ENCODE measurements at places on chromosomes 4 and X. TPM values are rescaled to one million over a fixed set of nuclear protein-coding genes. Genes with fewer than 3 reads are reported as not detected.

The LINC00632 gene
- 22.6 TPM for total RNA-seq

DNA sequence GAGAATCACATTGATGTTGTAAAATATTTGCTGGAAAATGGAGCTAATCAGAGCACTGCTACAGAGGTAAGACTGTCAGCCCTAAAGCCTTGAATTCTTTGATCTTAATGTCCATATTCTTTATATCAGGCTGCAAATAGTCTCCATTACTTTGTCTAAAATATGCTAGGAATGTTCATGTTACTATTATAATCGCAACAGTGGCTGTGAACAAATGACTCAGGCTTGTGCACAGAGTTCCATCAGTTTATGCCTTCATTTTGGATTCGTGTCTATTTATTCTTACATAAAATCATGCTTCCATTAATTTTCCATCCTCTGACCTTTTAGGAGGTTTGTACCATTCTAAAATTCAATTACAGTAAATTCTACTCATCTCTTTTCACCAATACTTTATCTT is 182.7 kb downstream of the ANK2 start:
- DNase-seq = no peak
- no peak overlapping the region for H3K27ac ChIP-seq
- H3K4me1 ChIP-seq = no peaks in the 10 kb centered on the region
- H3K27me3 ChIP-seq = no peaks in the 10 kb centered on the region
- no peak overlapping the region for H3K4me3 ChIP-seq

- no peaks in the 10 kb centered on the region for H3K36me3 ChIP-seq
- no peak for DNase-seq
- no peak overlapping the region for H3K4me3 ChIP-seq
- no peak overlapping the region for H3K27ac ChIP-seq
Measured at GRCh38 chrX:57289089-57289488, 2.6 kb downstream of the FAAH2 start.

DNA sequence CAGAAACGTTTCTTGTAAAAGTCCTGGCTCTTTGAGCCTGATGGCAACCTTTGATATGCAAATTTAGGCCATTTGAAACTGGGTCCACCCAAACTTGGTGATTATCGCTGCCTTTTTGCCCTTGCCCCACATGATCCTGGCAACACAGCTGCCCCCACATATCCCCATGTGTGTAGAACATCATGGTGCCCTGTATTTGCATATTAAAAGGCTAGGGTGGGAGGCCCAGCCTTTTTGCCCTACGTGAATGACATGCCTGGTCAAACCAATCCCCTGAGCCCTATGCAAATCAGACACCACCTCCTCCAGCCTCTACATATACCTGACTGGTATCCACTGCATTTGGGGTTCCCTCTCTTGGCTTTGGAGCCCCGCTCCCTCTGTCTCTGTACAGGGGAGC is 202.4 kb downstream of the MAB21L2 start:
- H3K36me3 ChIP-seq = no peaks in the 10 kb centered on the region
- peaks cover 4% of the 10 kb centered on the region for H3K4me1 ChIP-seq
- H3K27me3 ChIP-seq = no peaks in the 10 kb centered on the region
- DNase-seq = no peak

The MAOB gene
- 3.9 TPM for total RNA-seq

The C4orf51 gene
- total RNA-seq = not detected

The GPR78 gene
- not detected for total RNA-seq

The TMPRSS11A gene
- total RNA-seq = not detected

GRCh38 chrX:48580662-48581061 is 6.4 kb downstream of the RBM3 start:
- peaks cover 9% of the 10 kb centered on the region for H3K4me1 ChIP-seq
- no peaks in the 10 kb centered on the region for H3K27me3 ChIP-seq
- no peak overlapping the region for H3K4me3 ChIP-seq
- H3K36me3 ChIP-seq = peaks cover 15% of the 10 kb centered on the region
- peak; percentile 25 for DNase-seq

DNA sequence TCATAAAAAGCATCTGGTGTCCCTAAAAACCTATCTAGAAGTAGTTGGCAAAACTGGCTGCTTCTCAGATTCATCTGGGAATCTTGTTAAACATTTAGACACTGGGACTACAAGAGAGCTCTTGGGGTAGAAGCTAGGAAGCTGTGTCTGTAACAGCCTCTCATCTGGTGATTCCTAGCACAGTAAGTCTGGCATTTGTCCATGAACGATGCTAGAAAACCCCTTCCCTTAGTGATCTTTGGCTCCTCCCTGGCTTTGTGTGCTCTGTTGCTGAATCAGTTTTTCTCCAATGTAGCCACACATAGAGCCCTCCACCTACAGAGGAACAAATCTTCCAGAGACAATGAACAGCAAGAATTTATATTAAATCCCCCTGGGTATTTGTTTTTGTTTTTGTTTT is 951.7 kb upstream of the LCORL start:
- H3K27ac ChIP-seq = no peak overlapping the region
- no peak overlapping the region for H3K4me3 ChIP-seq
- no peak for DNase-seq
- H3K36me3 ChIP-seq = no peaks in the 10 kb centered on the region

DNA sequence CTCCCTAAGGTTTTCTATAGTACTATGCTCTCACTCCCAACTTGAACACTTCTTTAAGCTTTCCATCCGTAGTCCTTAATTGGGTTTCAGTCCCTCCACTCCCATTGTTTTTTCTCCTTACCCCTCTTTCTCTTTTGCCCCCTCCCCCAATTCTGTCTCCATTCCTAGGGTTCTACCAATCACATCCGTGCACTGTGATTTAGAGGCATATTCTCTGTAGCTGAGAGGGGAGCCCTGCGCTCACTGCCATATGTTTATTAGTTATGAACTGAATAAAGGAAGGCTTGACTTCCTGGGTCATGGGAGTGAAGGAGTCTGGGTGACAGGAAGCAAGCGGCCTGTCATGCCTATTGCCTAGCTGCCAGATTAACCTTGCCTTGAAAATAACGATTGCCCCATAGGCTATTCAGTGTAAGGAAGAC is 471 bp downstream of the MCTS1 start:
- H3K4me3 ChIP-seq = peak overlapping the region; percentile 53
- no peak for DNase-seq
- no peaks in the 10 kb centered on the region for H3K36me3 ChIP-seq
- peak overlapping the region; percentile 67 for H3K27ac ChIP-seq
- H3K27me3 ChIP-seq = no peaks in the 10 kb centered on the region

DNA sequence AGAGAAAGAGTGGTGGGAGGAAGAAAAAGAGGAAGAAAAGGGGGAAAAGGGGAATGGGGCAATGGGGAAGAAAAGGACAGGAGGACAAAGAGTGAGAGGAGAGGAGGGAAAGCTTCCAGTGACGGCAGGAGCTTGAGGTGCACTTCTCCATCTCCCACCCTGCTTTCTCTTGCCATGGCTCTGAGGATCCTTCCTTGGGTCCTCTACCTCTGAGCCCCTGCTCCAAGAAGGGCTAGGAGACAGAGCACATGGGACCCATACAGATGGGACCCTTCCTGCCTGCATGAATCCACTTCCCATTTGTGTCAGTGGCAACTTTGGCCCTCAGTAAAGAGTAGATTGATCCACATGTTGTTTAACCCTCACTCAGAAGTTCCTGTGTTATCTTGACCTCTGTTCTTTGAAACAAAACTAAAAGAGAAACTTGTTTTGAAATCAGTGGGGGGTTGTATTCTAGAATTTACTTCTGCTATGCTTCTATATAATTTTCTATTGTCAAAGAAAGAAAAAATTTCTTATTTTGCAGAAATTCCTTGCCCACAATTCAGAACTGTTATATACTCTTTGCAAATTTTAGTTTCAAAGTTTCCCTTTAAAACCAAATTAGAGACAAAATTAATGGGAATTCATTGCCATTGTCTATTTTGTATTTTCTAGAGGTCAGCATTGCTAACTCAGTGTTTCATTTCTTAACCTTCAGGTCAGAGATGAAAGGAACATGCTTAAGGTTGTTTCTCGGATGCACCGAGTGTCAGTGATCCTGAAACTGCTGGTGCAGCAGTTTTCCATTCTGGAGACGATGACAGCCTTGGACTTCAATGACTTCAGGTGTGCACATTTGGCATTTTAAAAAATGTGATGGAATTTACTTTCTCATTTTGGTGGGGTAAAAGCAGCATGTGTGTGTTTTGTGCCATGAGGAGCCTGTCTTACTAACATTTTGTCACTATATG is 5.0 kb downstream of the TDO2 start:
- no peak overlapping the region for H3K27ac ChIP-seq
- H3K36me3 ChIP-seq = no peaks in the 10 kb centered on the region
- no peaks in the 10 kb centered on the region for H3K27me3 ChIP-seq
- no peak for DNase-seq

The CENPVL1 gene
- total RNA-seq = not detected

- DNase-seq = no peak
- H3K27ac ChIP-seq = no peak overlapping the region
- no peaks in the 10 kb centered on the region for H3K36me3 ChIP-seq
- no peak overlapping the region for H3K4me3 ChIP-seq
- H3K27me3 ChIP-seq = no peaks in the 10 kb centered on the region
Measured at GRCh38 chr4:134747108-134747805, 545.7 kb upstream of the PABPC4L start.

The SLC10A6 gene
- total RNA-seq = 3.8 TPM

- H3K27me3 ChIP-seq = no peaks in the 10 kb centered on the region
- H3K36me3 ChIP-seq = no peaks in the 10 kb centered on the region
- no peak overlapping the region for H3K27ac ChIP-seq
Measured at GRCh38 chr4:142707401-142707800, 138.7 kb downstream of the INPP4B start.

The NAAA gene
- 54.2 TPM for total RNA-seq

GRCh38 chr4:87209696-87210095 is 10.7 kb downstream of the KLHL8 start:
- H3K36me3 ChIP-seq = no peaks in the 10 kb centered on the region
- no peak overlapping the region for H3K4me3 ChIP-seq
- H3K4me1 ChIP-seq = peaks cover 39% of the 10 kb centered on the region
- H3K27me3 ChIP-seq = no peaks in the 10 kb centered on the region
- no peak for DNase-seq

DNA sequence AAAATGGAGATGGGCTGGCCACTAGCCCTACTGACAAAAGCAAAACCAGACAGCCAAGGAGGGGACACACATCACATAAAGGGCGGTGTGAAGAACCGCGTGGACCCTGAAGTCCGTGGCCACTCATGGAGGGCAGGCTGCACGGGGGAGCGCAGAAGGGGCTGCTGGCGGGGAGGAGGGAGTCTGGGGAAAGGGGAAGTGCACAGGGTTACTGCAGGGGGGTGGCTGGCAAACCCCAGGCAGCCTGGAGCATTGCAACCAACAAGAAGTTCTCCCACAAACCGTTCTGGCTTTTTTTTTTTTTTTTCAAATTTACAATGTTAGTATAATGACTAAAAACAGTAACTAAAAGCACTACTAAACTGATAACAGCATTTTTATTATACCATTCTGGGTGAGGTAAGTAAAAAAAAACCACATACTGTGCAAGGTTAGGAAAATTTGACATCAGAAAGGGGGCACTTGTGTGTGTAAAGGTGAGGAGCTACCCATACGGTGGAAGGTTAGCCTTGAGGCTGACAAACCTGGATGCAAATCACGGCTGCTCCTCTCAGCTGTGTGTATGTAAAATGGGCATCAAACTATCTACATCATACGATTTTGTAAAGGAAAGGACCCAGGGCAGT is 87.1 kb downstream of the TSPAN5 start:
- no peaks in the 10 kb centered on the region for H3K36me3 ChIP-seq
- no peak for DNase-seq
- H3K4me1 ChIP-seq = peaks cover 29% of the 10 kb centered on the region

- peak; percentile 52 for DNase-seq
- H3K27me3 ChIP-seq = no peaks in the 10 kb centered on the region
- H3K27ac ChIP-seq = no peak within 1 kb of the TSS
Measured at GRCh38 chrX:104565791-104566680, at the start of gene IL1RAPL2. TSS of gene IL1RAPL2 (plus strand) at chrX:104566199.

GRCh38 chr4:48258845-48259397 is 10.7 kb downstream of the TEC start:
- no peaks in the 10 kb centered on the region for H3K27me3 ChIP-seq
- no peak for DNase-seq
- no peaks in the 10 kb centered on the region for H3K36me3 ChIP-seq
- peaks cover 14% of the 10 kb centered on the region for H3K4me1 ChIP-seq
- no peak overlapping the region for H3K4me3 ChIP-seq

GRCh38 chr4:168566726-168567125 is 69.9 kb downstream of the PALLD start:
- no peaks in the 10 kb centered on the region for H3K27me3 ChIP-seq
- DNase-seq = no peak
- H3K27ac ChIP-seq = no peak overlapping the region
- H3K4me3 ChIP-seq = no peak overlapping the region

GRCh38 chr4:89617317-89617716 is 219.6 kb downstream of the SNCA start:
- no peak overlapping the region for H3K4me3 ChIP-seq
- peak; percentile 9 for DNase-seq
- no peaks in the 10 kb centered on the region for H3K27me3 ChIP-seq
- H3K36me3 ChIP-seq = no peaks in the 10 kb centered on the region

DNA sequence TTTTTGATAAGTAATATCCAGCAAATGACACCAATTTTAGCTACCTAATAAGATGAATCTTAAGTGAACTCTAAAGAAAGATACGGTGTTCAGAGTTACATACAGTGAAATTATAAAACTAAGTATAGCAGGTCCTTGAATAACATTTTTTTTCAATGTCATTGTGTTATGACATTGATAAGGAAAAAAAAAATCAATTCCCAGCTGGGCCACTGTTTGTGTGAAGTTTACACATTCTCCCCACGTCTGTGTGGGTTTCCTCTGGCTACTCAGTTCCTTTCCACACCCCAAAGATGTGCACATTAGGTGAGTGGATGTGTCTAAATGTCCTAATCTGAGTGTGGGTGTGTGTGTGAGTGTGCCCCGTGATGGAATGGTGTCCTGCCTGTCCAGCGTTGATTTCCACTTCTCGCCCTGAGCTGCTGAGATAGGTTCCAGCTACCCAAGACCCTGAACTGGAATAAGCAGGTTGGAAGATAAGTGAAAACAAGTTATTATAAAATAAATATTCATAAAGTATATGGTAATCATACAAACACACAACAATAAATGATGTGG is 31.2 kb upstream of the PPM1K start:
- no peaks in the 10 kb centered on the region for H3K27me3 ChIP-seq
- no peak for DNase-seq

DNA sequence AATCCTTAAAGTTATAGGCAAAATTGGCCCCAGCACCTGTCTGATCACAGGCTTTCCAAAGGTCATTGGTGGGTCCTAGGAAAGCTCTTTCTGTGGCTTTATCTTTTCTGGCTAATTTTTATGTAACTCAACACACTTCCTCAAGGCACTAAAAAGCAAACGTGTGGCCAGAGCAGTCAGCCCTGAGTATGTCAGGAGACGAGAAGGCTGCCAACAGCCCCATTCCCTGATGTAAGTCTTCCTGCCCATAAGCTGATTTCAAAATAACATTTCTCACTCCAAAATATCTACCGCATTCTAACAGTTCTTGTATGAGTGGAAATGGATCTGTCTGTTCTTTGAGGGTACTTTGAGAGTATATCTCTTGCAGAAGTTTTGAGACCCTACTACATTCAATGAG is 25.5 kb upstream of the FUNDC1 start:
- H3K36me3 ChIP-seq = no peaks in the 10 kb centered on the region
- no peaks in the 10 kb centered on the region for H3K27me3 ChIP-seq
- H3K4me3 ChIP-seq = no peak overlapping the region

GRCh38 chr4:186236126-186236525 is 8.8 kb downstream of the KLKB1 start:
- no peaks in the 10 kb centered on the region for H3K27me3 ChIP-seq
- H3K4me3 ChIP-seq = no peak overlapping the region
- DNase-seq = no peak
- no peaks in the 10 kb centered on the region for H3K4me1 ChIP-seq
- H3K27ac ChIP-seq = no peak overlapping the region

The GLRA3 gene
- not detected for total RNA-seq

GRCh38 chrX:16658284-16658683 is 8.3 kb downstream of the S100G start:
- no peak for DNase-seq
- H3K4me1 ChIP-seq = no peaks in the 10 kb centered on the region
- no peaks in the 10 kb centered on the region for H3K36me3 ChIP-seq
- no peak overlapping the region for H3K27ac ChIP-seq
- H3K4me3 ChIP-seq = no peak overlapping the region

All from thyroid gland (tissue), 4 donors.